ENCODE measurements at places on chromosomes 7 and 10.

GRCh38 chr10:28331841-28332240, 29.0 kb upstream of the MPP7 start:
- DNase-seq, result no peak

DNA sequence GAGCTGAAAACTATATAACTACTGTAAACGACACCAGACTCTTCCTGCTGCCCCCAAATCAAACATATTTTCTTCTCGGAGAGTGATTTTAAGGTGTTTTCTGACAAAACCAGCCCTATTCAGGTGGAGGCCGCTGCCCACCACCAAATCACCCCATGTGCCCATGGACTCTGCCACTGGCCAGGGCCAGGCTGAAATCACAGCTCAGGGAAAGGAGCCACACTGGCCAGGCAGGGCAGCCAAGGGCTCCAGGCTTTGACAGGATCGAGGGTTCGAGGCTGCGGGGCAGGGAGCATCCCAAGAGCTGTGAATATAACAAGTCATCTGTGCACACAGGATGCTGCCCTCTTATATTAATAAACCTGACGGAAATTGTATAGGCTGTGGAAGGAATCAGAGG, 48.3 kb downstream of the OAT start:
- DNase-seq, result no peak

- no peak for DNase-seq
These were observed 39.9 kb downstream of the LDB3 start for GRCh38 chr10:86708068-86708782.

DNA sequence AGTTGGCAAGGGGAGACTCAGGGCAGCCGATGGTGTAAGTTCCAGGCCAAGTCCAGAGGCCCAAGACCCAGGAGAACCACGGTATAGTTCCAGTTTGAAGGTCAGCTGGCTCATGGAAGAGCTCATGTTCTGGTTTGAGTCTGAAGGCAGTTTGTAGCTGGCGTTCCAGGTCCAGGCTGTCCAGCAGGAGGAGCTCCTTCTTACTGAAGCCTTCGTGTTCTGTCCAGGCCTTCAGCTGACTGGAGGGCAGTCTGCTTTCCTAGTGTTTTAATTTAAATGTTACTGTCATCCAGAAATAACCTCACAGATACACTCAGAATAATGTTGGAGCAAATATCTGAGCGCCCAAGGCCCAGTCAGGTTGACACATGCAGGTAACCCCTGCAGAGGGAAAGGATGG, 4.2 kb downstream of the SUN1 start:
- DNase-seq, result no peak

DNA sequence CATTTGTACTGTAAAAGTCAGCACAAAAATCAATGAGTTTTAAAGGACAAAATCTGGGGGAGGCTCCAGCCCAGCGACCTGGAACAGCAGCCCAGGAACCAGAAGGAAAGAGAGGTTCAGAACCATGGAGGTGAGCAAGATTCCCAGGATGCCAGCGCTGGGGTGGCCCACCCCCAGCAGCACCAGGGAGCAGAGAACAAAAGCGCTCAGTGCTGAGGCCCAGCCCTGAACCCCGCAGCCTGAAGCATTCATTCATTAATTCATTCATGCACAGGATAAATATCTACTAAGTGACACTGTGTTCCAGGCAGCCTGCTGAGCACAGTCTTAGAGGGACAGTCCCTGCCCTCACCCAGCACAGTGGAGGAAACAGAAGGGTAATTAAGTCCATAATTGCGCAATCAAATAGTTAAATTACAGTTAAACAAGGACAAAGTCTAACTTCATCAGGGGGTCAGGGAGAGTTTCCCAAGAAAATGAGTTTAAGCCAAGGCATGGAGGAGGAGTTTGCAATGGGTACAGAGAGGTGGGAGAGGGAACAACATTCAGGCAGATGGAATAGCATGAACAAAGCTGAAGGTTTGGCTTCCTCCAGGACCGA, 202.3 kb downstream of the GRID1 start:
- DNase-seq, result no peak

GRCh38 chr7:37732888-37733287, 49.3 kb downstream of the GPR141 start:
- no peak for DNase-seq

DNA sequence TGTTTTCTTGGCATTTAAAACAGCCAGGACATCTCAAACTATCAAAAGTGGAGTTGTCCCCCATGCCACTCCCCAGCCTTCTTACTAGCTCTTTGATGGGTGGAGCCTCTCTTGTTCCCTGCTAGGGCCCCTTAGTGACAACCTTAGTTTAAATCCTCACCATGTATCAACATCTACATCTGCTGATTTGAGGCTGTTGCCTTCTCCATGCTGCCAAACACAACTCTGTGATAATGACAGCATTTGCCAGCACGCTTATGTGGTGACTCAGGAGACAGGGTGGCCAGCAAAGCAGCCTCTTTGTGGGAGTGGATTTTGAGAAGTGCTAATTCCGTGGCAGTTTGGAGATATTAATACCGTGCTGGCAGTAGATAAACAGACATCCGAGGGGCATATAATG, 145.4 kb downstream of the LRRC4 start:
- DNase-seq, result no peak

GRCh38 chr7:41930538-41931262, 227.8 kb upstream of the INHBA start:
- no peak for DNase-seq

DNA sequence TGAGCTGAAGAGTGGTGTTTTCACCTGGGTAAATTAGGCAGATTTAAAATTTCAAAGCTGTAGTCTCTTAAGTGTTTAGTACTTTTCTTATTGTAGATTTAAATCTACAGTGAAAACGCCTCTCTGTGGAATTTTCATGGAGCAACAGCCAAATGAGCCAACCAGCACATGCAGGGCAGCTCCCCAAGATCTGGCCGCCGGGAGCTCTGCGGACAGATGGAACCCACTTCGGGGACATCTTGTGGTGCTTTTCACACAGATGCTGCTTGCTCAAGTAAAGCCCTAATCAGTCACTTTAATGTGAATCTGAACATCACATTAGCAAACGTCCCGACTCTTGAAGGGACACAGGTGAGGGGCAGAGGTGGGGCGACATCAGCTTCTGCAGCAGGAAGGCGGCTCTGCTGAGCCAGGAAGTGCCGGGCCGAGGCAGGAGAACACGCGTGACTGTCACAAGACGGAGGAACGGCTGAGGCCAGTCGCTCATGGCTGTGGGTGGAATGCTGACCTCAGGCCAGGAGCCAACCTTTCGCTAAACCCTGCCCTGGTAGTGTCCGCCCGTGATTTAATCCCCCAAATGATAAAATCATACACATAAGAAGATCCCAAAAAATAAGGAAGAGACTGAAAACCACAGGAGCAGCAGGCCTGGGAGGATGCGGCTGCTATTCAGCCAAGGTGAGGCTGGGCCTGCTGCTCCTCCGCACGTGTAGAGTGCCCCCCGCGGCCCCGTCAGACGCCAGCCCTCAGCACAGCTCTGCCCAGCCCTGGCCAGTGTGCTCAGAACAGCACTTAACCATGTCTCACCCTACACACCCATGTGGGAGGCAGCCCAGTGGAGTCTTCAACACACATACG, 256.8 kb downstream of the ZMYND11 start:
- DNase-seq, result no peak

DNA sequence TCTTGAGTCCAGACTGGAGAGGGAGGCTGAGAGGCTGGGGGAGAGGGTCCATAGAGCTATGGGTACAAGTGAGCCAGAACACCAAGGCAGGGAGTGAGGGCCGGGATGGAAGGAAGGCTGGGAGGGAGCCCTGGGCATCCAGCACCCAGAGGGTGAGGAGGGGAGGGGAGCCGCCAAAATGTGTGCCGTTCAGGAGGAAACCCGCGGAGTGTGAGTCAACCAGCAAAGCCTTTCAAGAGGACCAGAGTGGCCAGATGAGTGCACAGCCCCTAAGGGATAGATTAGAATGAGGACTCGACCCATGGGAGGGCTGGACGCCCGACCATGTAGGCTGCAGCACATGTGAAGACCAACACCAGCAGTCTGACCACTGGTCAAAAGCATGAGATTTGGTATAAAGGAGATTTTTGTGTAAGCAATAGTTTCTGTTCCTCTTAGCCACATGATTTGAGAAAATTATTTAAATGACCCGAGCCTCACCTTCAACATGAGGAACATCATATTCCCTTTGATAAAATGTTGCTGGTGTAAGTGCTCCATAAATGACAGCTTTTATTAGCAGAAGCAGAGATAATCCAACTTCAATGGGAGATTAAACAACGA, 179.7 kb upstream of the GRB10 start:
- DNase-seq, result no peak

DNA sequence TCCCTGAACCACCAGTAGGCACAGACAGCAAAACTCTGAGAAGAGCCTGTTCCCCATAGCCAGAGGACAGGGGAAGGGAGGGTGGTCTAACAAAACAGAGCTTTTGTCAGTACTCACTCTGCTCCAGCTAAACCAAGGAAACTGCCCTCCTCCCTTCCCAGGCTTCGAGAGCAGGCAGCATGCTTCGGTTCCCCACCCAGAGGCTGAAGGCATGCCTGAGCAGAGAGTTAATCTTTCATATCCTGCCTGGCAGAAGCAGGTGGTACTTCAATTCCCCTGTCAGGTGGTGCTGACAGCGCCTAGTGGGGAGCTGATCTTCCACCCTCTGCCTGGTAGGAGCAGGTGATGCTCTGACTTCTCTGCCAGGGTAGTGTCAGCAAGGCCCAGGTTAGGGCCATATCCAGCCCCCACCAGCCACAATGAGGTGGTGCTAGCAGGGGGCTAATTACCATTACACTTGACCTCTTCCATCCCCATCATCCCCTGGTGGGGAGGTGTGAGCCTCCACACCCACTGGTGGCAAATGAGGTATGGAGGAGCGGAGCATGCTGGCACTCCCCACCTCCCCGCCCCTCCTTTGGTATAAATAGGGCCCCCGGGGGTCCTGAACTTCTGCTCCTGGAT, 35.1 kb downstream of the SDK1 start:
- DNase-seq, result no peak

- no peak for DNase-seq
These were observed 496.9 kb downstream of the CCSER2 start for GRCh38 chr10:84825330-84825729.

GRCh38 chr7:132999845-133000244, 82.0 kb downstream of the CHCHD3 start:
- DNase-seq, result no peak

GRCh38 chr7:38367301-38367890, 94.0 kb upstream of the TARP start:
- no peak for DNase-seq

DNA sequence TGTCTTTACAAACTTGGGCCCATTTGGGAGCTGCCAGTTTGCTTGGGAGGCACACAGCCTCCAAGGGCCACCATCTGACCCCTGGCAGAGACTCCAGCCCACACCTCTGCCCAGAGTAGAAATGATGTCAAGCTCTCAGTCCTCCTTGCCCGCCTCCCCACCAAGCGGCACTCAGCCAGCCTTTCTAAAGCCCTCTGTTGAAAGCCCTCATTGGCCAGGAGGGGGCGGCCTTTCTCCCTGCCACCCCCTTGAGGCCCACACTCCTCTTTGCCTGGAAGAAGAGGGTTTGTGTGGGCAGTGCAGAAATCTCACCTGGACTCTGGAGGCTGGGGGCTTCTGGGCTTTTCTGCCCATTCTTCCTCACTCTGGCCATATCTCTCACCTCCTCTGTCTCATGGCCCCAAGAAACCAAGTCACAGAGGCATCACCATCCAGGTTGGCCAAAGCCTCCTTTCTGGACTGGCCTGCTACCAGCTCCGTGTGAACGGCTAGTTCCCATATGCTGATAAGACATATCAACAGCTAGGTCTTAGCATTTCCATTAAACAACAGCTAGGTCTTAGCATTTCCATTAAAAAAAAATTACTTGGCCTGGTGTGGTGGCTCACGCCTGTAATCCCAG, 36.1 kb downstream of the UBTD1 start:
- DNase-seq, result no peak

DNA sequence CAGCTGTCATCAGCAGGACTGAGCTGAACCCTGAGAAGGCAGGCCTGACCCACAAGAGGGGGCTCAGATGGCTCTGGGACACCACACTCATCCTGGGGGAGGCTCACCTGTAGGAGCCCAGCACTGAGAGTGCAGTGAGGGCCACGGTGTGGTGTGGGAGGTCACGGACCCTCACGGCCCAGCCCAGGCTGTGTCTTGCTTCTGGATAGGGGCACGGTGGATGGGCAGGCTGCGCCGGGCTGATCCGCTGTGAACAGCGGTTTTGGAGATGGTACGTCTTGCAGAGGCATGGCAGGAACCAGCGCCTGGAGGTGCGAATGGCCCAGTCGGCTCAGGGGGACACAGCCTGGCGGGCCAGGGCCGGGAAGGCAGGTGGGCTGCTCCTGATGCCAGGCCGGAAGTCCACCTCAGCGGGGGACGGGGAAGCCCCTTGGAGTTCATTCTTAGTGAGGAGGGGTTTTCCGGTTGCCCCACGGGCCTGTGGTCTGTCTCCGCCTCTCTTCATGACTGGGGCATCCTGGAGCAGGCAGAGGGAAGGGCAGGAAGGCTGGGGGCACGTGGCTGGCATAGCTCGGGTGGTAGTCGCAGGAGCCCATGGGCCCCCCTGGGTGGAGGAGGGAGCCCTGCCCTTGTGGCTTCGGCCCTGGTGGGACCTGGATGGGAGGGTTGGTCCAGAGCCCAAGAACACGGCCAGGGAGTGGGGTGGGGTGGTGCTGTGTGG, 112.5 kb downstream of the UNCX start:
- DNase-seq, result no peak

- no peak for DNase-seq
These were observed 2.2 kb downstream of the ELAPOR2 start for GRCh38 chr7:87057210-87057609.

GRCh38 chr10:131203456-131204357, 107.8 kb downstream of the TCERG1L start:
- no peak for DNase-seq

GRCh38 chr7:49037346-49038210, 113.2 kb downstream of the CDC14C start:
- no peak for DNase-seq

DNA sequence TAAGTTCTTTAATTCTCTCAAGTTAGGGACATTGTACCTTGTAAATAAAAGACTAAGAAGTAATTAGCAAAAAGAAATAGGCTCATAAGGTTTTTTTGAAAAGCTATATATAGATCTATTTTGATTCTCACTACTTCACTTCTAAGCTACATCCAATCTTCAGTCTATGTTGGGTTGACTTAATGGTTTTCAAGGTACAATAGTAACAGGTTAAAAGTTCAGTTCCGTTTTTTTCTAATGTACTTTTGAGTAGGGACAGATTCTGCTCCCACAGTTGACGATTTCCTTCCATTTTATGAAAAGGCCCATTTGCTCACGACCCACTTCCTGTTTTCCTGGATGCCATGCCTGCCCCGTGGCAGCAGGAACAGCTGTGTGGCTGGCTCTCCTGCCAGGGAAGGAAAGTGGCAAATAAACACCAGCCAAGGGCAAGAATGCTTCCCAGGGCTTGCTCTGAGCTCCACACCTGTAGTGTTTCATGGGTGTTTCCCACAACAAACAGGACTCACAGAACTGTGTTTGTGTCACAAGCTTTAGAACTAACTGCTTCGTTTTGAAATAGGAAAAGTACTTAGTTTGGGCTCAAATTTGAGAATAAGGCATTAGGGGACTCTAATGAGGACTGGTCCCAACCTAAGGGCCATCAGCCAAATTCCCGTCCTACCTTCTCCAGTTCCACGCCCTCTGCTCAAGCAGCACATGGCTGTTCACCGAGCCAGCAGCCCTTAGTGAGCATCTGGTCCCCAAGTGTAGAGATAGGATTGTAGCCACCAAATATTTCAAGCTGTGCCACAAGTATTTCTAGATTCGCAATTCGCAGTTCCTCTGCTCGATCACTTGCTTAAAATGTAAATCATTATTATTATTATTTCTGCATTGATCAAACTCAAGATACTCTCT, 240.7 kb downstream of the COBL start:
- no peak for DNase-seq
